ENCODE measurements at places on chromosomes 6 and 20. TPM values are rescaled to one million over a fixed set of nuclear protein-coding genes. Genes with fewer than 3 reads are reported as not detected.

Gene TDRD6
- total RNA-seq: under 0.01 TPM

Gene OXT
- not detected for total RNA-seq

Gene SCGN
- not detected for total RNA-seq

Gene APCDD1L
- total RNA-seq: not detected

Gene TNXB
- 194 TPM for total RNA-seq

Gene FAM83C
- total RNA-seq: not detected

Gene GTSF1L
- not detected for total RNA-seq

Gene RIPOR3
- total RNA-seq: 85.4 TPM

Gene SLC32A1
- not detected for total RNA-seq

Gene CALHM4
- not detected for total RNA-seq

Gene PNLDC1
- not detected for total RNA-seq

Gene TRAPPC3L
- 0.07 TPM for total RNA-seq

Gene RSPO3
- total RNA-seq: 23.5 TPM

Gene MYMX
- not detected for total RNA-seq

Gene HEBP2
- 8.5 TPM for total RNA-seq

Gene PSORS1C2
- total RNA-seq: not detected

Gene SYNJ2
- 9.5 TPM for total RNA-seq

Gene EMILIN3
- 4.1 TPM for total RNA-seq

Gene PACRG
- total RNA-seq: 8.8 TPM

Gene PAX1
- total RNA-seq: not detected

Gene SLC26A8
- total RNA-seq: not detected

Gene NEURL2
- total RNA-seq: 11.5 TPM

Gene ZSCAN23
- not detected for total RNA-seq

Gene SPTLC3
- total RNA-seq: 5.2 TPM

Measured in uterus (tissue), 4 donors.